GM12864 (cell line): ENCODE measurements at places on chromosomes 12 and 14.

- no peak for DNase-seq
Observed at GRCh38 chr14:30195941-30196340, 268.3 kb upstream of the PRKD1 start.

DNA sequence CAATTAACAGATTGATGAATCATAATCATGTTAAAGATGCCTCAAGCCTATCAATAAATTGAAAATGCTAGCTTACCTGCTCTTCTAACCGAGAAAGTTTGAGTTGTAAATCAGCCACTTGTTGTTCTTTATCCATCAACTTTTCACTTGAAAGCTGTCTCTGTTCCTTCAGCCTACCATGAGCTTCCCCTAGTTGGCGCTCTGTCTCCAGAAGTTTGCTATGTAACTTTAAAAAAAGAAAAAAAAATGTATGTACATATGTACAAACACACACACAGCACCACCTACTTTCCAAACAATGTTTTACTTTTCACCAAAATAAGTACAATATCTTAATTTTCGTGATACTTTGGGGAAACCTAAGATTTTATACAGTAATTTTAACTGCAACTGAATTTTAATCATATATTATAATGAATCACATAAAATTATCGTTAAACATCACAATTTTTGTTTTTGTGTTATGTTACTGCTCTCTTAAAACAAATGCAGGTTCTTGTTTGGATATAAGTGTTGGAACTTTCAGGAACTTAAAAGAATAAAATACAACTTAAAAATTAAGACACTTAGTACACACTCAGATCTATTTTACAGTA lies 101.2 kb downstream of the EEA1 start:
- no peak for DNase-seq

- DNase-seq, result no peak
Observed at GRCh38 chr12:88362439-88362838, 217.8 kb downstream of the KITLG start.

DNA sequence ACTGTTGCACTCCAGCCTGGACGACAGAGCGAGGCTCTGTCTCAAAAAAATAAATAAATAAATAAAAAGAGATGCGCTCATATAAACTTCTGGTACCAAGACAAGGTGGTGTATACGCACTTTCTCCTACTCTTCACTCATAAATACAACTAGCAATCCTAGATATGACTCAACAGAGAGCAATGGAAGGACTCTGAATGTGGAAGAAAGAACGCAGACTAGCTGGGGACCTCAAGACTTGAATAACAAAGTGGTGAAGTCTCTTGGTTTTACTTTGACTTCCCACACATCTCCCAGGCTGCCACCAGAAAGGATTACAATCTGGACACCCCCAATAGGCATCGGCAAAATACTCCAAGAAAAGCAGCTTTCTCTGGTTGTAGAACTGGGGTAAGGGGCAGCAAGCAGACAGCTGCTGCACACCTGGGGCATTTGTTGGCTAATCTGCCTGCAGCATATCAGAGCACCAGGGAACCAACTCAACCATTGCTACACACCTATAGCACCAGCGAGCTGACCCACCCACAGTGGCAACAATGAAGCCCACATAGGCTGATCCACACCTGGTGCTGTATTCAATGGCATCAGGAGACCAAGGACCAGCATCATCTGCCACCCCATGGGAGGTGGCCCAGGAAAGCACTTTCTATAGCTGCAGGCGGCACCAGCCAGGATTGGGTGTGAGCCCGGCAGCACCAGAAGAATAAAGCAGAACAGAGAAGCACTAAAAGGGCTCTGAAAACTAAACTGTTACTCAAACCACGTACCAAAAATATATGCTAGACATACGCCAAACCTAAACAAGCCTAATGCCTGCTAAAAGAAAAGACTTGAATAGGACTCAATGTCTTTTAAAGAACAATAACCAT lies 1231.7 kb upstream of the TMEM132C start:
- no peak for DNase-seq

DNA sequence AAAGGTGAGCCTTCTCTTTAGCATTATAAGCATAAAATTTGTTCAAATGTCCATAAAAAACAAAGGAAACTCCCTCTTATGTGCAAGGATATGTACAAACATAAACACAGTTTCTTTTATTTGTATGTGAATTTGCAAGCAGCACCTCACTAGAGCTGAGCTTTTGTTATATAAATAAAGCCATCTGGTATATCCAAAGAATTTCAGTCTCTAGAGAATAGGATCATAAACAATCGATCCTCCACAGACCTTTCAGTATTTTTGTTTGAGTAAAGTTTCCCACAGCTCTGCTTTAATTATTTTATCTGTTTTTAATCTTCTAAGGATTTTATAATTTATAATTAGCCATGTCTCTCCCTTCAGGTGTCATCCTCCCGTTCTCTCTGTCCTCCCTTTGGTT lies 89.2 kb downstream of the OTOGL start:
- DNase-seq, result no peak

GRCh38 chr12:31931796-31932715 lies 27.2 kb upstream of the RESF1 start:
- no peak for DNase-seq

DNA sequence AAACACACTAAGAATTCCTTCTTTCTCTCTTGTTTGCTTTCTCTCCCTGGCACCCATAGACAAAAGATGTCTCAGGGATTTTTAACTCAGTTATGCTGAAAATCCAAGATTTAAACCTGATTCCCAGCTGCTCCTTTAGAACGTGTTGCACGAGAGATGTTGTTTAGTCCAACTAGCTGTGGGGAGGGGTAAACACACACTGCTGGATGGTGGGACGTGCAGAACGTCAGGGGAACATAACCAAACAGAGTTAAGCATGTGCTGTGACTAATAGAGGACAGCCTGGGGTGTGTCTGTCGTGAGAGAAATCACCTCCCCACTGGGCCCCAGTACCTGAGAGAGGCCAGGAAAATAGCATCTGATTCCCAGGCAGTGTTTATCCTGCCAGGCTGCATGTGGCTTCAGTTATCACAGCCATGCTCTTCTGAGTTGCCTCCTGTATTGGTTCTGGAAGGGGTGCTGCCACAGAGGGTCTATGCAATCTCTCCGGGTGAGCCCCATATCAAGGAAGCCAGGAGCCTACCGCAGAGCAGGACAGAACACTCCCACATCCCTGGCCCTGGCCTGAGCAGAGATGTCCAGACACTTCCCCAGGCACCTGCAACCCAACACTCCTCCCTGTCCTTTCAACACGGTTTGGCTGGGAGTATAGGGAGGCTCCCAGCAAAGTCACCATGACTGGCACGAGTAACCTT lies 112.7 kb upstream of the EGLN3 start:
- no peak for DNase-seq

GRCh38 chr14:100305324-100306100 lies 732 bp downstream of the SLC25A29 start:
- no peak for DNase-seq

GRCh38 chr12:50085615-50086072 lies 502 bp downstream of the SMARCD1 start:
- no peak for DNase-seq

GRCh38 chr14:55370883-55371455 lies 40.7 kb downstream of the ATG14 start:
- no peak for DNase-seq

DNA sequence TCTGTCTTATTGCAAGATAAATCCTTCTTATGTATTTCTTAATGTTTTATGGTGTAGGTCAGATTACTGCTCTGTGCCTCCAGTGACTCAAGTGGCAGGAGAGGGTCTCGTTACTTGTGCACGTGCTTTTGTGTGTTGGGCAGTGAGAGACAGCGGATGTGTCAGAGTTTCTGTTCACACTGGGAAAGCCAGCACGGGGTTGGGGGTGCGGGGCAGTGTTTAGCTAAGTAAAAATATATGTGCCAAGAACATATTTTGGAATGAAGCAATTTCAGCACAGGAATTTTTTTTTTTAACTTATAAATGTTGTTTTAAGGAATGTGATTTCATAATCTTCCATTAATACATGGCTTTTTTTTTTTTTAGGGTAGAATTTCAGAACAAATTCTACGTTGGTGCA lies 4.5 kb upstream of the DNAH10 start:
- no peak for DNase-seq

DNA sequence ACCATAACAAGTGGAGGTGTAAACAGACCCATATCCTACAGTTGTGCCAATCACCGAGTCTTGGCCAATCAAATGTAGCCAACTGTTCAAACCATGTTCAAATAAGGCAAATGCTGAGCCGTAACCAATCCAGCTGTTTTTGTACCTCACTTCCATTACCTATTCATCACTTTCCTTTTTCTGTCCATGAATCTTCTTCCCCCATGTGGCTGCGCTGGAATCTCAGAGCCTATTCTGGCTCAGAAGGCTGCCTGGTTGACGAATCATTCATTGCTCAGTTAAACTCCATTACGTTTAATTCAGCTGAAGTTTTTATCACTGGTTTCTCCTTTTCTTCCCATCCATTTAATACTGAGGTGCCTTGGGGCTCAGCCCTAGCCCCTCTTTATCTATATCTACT lies 71.1 kb downstream of the TBC1D30 start:
- DNase-seq, result no peak

- DNase-seq, result no peak
Observed at GRCh38 chr14:103121846-103122584, 1.2 kb upstream of the TNFAIP2 start.

DNA sequence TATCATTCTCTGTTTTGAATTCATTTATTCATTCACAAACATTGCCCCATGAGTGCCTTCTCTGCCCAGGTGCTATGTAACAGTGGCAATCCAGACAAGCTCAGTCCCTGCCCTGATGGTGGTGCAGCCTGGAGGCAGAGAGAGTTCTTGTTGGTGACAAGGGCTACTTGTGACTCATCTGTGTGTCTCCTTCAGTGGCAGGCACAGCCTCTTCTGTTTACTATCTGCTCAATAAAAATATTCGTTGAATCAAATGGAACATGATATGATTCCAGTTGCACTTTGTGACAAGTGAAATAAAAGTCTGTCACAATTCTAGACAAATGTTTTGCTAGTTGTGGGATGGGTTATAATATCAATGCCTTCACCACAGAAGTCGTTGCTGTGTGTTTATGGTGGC lies 20.6 kb upstream of the CPM start:
- DNase-seq, result no peak

DNA sequence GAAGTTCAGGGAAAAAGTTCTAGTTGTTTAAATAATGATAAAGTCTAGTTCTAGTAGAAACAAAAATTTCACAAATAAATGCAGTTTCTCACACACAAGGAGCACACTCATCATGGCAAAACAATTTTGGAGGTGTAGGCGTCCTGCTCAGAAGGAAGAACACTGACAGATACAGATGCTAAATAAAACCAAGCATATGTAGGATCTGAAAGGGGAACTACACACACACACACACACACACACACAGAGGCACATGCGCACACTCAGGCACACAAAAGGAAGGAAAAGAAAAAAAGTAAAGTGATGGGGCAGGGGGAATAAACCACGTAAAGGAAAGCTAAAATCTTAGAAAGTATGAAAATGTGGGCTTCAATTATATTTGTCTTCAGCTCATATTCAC lies 117.7 kb downstream of the SOX5 start:
- no peak for DNase-seq

DNA sequence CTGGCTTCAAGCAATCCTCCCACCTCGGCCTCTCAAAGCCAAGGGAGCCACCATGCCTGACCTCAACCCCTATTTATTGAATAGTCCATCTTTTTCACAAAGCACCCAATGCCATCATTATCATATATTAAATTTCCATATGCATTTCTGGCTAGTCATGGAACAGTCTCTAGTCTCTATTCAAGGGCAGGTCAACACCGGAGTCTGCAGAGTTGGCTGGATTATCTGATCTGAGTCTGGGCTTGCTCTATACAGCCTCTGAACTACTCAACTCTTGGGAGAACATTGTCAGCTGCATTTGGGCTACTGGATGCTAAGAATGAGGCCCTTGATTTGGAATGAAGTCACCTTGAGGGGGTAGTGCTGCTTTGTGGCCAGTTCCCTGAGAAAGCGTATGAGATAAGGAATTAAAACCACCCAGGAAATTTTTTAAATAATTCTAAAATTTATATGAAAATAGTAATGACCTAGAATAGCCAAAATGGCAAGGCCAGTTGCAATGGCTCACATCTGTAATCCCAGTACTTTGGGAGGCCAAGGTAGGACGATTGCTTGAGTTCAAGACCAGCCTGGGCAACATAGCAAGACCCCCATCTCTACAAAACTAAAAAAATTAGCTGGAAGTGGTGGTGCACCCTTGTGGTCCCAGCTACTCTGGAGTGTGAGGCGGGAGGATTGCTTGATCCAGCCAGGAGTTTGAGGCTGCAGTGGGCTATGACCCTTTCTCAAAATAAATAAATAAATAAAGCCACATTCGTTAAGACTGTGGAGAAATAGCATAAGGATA lies 6.9 kb upstream of the NAA25 start:
- DNase-seq, result no peak

DNA sequence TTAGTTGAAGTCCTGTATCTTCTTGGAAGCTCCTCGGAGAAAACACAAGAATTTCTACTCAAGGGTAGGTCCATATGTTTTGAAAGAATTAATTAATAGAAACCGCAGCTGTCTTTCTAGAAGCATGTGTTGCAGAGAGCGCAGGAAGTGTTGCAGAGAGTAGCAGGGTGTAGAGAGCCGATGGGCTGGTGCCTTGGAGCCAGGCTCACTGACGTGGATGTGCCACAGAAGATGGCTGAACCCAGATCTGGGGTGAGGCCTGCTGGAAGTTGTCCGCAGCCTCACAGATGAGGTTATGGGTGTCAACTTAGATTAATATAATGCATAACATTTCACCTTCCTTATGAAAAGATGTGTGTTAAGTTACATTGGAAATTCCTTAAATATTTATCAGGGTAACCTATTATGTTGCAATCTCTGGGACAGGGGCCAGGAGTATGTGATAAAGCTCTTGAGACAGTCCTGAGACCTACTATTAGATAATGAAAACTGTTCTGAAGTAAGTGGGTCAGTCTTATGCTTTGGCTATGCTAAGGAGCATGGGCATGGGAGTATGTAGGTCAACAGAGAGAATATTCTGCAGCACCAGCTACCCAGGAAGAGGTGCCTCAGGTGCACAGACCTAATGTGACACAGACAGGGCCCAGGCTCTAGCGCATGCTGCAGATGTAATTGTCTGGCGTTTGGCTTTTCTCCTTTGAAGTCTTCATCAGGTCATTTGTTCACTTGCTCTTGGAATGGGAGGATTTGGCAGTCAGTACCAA lies 973.3 kb downstream of the BCL11B start:
- no peak for DNase-seq

GRCh38 chr12:45268672-45269411 lies 52.9 kb downstream of the ANO6 start:
- DNase-seq, result no peak

GRCh38 chr14:88995437-88996198 lies 171.2 kb downstream of the TTC8 start:
- DNase-seq, result no peak

- no peak for DNase-seq
Observed at GRCh38 chr12:33006106-33006505, 109.5 kb upstream of the PKP2 start.

DNA sequence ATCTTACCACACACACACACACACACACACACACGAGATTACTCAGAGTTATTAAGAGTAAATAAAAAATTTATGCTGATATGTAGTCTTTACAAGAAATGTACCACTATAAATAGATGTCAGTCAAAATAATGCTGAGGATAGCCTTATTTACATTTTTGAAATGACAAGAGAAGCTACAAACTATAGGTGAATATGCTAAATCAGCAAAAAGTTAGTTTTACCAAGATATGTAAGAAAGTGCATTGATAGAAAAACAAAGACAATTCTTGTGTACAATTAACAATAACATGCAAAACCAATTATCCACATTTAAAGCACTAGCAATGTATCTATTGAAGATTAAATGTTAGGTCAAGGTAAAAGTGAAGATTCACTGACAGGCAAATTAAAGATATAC lies 46.8 kb upstream of the CERS5 start:
- no peak for DNase-seq
